Neural progenitor cell (in vitro differentiated cells): ENCODE measurements at places on chromosomes 7 and 10. TPM values are rescaled to one million over a fixed set of nuclear protein-coding genes. Genes with fewer than 3 reads are reported as not detected.
A peak's percentile ranks its signal among the peaks of the same experiment; 100 is the strongest.

DNA sequence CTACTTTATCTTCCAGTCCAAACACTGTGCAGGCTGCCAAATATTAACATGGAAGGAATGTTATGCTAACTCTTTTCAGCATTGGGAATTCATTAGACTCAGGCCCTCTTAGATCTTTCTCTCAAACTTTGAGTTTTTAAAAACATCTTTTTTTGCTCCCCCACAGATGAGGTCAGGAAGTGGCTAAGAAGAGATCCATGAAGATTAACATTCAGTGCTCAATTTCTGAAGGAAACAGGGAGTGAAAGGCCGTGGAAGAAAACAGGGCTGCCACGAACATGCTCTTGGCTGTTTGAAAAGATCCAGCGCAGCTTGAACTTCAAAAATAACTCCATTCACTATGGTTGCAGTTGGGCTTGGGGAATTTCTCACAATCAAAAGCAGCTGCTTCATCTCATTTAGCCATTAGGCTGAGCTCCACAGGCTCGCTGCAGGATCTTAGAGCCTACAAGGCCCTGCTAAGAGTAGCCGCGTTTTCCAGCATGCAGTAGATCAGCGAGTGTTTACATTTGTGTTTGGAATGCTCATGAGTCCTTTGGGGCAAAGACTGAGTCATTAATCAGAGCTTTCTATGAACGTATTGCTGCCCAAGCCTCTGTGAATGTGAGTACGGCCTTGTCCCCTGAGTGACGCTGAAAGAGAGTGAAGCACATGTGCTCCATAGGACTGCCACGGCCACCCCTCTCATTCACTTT is 41.2 kb upstream of the TNS3 start:
- no peaks in the 10 kb centered on the region for H3K36me3 ChIP-seq
- no peak overlapping the region for H3K4me3 ChIP-seq
- no peaks in the 10 kb centered on the region for H3K27me3 ChIP-seq
- peaks cover 8% of the 10 kb centered on the region for H3K4me1 ChIP-seq

The PTN gene
- total RNA-seq: 162 and 207 TPM in 2 replicates

GRCh38 chr10:28248092-28248491 is 54.8 kb downstream of the MPP7 start:
- DNase-seq: no peak
- H3K4me1 ChIP-seq: no peaks in the 10 kb centered on the region
- H3K36me3 ChIP-seq: no peaks in the 10 kb centered on the region
- no peak overlapping the region for H3K27ac ChIP-seq
- no peaks in the 10 kb centered on the region for H3K27me3 ChIP-seq

DNA sequence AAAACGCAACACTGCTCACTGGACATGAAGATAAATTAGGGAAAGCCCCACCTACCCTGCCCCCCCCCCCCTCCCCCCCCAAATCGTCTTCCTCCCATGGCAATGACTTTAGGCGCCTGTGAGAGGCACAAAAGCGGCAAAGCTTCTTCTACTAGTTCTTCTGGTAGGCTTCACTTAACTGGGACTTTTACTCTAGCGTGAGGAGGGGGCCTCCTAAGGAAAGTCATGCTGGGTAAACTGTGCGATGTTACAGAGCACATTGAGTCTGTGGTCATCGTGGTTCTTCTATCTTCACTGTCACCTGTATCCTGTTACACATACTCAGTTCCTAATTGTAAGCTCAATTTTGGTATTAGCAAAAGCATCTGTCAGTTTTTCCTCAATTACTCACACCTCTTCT is 25.1 kb downstream of the HSPB1 start:
- H3K36me3 ChIP-seq: no peaks in the 10 kb centered on the region
- no peak for DNase-seq
- H3K4me3 ChIP-seq: no peak overlapping the region
- no peak overlapping the region for H3K27ac ChIP-seq
- no peaks in the 10 kb centered on the region for H3K27me3 ChIP-seq

DNA sequence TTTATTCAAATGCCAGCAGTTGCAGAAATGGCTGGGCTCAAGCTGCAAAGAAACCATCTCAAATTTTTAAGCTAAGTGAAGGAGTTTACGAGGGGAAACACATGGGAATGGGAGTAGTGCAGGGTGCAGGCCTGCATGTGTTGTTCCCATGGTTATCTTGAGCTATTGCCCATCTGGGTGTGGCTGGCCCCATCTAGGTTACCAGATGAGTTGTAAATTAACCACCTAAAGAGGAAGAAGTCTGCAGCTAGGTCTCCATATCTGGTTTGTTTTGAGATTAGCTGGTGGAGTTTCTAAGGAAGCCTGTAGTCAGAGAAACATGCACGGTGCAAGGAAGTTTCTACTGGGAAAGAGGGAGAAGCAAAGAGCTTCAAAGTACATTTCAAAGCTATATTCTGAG is 23.3 kb upstream of the STEAP2 start:
- H3K4me1 ChIP-seq: no peaks in the 10 kb centered on the region
- no peak for DNase-seq
- H3K4me3 ChIP-seq: no peak overlapping the region
- no peaks in the 10 kb centered on the region for H3K27me3 ChIP-seq

The CTAGE4 gene
- 0.43 and 1.1 TPM in 2 replicates for total RNA-seq

The ATP6V0A4 gene
- 0.36 TPM in 1 of 2 replicates, not detected in the other for total RNA-seq

The OR13A1 gene
- 0.93 and 1.5 TPM in 2 replicates for total RNA-seq

- no peak overlapping the region for H3K27ac ChIP-seq
- H3K27me3 ChIP-seq: no peaks in the 10 kb centered on the region
- DNase-seq: no peak
- H3K4me3 ChIP-seq: no peak overlapping the region
- peaks cover 10% of the 10 kb centered on the region for H3K4me1 ChIP-seq
Measured at GRCh38 chr7:141114029-141114664, 40.3 kb downstream of the TMEM178B start.

DNA sequence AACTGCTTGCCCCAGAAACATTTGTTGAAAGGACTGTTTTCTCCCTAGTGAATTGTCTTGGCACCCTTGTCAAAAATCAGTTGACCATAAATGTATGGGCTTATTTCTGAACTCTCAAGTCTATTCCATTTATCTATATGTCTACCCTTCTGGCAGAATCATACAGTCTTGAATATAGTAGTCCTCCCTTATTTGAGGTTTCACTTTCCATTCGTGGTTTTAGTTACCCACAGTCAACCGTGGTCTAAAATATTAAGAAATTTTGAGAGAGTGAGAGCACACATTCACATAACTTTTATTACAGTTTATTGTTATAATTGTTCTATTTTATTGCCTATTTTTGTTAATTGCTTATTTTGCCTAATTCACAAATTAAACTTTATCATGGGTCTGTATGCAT is 17.4 kb upstream of the CEP41 start:
- no peaks in the 10 kb centered on the region for H3K4me1 ChIP-seq
- H3K36me3 ChIP-seq: no peaks in the 10 kb centered on the region
- H3K27me3 ChIP-seq: no peaks in the 10 kb centered on the region
- H3K4me3 ChIP-seq: no peak overlapping the region

DNA sequence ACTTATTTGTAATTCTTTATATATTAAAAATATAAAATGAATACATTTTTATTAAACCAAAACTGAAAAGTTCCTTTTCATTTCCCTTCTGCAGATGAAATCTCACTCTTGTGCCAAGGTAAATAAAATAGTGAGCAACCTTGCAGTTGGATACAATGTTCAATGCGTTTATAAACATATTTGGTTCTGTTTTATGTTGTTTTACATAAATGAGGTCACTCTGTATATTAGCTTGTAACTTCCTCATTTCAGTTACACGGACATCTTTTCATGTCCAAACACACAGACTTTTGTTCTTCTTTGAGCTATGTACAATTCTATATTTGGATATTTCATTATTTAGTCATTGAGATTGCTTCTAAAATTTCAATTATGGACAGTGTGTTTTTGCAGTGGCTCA is 107.7 kb downstream of the BBS9 start:
- H3K27me3 ChIP-seq: no peaks in the 10 kb centered on the region
- H3K27ac ChIP-seq: no peak overlapping the region
- no peak for DNase-seq
- H3K36me3 ChIP-seq: no peaks in the 10 kb centered on the region
- no peak overlapping the region for H3K4me3 ChIP-seq
- H3K4me1 ChIP-seq: no peaks in the 10 kb centered on the region

- no peak for DNase-seq
- H3K27me3 ChIP-seq: no peaks in the 10 kb centered on the region
- H3K36me3 ChIP-seq: no peaks in the 10 kb centered on the region
- no peak overlapping the region for H3K27ac ChIP-seq
- no peaks in the 10 kb centered on the region for H3K4me1 ChIP-seq
Measured at GRCh38 chr10:115604627-115605026, 511.5 kb downstream of the ATRNL1 start.

GRCh38 chr10:112844681-112845544 is 105.1 kb upstream of the TCF7L2 start:
- H3K36me3 ChIP-seq: no peaks in the 10 kb centered on the region
- peaks cover 12% of the 10 kb centered on the region for H3K4me1 ChIP-seq
- H3K4me3 ChIP-seq: no peak overlapping the region
- H3K27me3 ChIP-seq: no peaks in the 10 kb centered on the region

DNA sequence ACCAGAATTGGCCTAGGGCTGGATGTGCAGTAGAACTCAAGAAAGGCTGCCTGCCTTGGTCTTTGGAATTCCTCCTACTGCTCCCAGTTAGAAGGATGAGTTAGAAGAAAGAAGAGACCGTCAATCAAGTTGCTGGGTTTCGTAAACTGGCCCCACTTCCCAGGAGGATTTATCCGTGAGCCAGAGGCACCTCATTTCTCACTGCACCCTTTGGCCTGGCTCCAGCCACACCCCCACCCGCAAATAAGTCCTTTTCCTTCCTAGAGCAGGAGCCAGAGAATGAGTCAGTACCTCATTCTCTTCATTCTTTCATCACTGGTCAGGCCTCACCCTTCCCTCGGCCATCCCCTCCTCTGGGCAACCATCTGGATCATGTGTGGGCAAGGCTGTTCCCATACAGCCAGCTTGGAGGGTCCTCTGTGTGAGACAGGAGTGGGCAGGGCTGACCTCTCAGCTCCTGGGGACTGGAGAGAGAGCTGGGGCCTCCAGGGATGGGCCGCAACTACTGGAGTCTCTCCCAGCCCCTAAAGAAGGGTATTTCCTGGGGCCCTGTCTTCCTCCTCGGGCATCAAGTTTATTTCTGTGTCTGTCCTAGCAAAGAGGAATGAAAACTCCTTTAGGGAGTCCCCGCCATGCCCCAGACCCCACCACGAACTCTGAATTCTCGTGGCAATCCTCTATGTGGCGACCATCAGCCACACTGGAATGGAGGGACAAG is 87.2 kb upstream of the DUSP5 start:
- H3K27me3 ChIP-seq: no peaks in the 10 kb centered on the region
- H3K4me3 ChIP-seq: no peak overlapping the region
- no peak overlapping the region for H3K27ac ChIP-seq
- no peak for DNase-seq
- no peaks in the 10 kb centered on the region for H3K4me1 ChIP-seq

- H3K27ac ChIP-seq: no peak overlapping the region
- DNase-seq: no peak
- H3K36me3 ChIP-seq: peaks cover 6% of the 10 kb centered on the region
Measured at GRCh38 chr7:43686991-43687390, 42.3 kb downstream of the COA1 start.

GRCh38 chr7:31256506-31256905 is 84.0 kb downstream of the NEUROD6 start:
- no peaks in the 10 kb centered on the region for H3K36me3 ChIP-seq
- H3K27me3 ChIP-seq: no peaks in the 10 kb centered on the region

DNA sequence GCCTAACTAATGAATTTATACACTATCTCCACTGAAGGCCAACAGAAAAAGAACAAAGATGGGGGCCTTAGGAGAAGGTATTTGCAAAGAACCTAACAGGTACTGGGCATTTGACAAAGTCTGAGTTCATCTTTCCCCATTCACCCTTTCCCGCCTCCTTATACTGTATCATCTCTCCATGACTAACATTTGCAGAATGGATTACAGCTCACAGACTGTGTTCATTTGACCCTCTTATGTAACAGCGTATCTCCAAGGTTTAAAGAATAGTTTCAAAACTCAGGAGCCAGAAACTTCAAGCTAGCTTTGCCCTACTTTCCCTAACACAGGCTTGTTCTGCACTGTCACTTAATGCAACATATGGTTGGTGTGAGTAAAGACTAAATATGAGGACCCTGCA is 238.7 kb upstream of the CELF2 start:
- no peaks in the 10 kb centered on the region for H3K4me1 ChIP-seq
- H3K36me3 ChIP-seq: no peaks in the 10 kb centered on the region
- no peak overlapping the region for H3K27ac ChIP-seq
- H3K27me3 ChIP-seq: no peaks in the 10 kb centered on the region

- H3K27me3 ChIP-seq: no peaks in the 10 kb centered on the region
- no peak overlapping the region for H3K27ac ChIP-seq
- no peaks in the 10 kb centered on the region for H3K36me3 ChIP-seq
- DNase-seq: no peak
Measured at GRCh38 chr10:569961-570627, 119.4 kb downstream of the DIP2C start.

DNA sequence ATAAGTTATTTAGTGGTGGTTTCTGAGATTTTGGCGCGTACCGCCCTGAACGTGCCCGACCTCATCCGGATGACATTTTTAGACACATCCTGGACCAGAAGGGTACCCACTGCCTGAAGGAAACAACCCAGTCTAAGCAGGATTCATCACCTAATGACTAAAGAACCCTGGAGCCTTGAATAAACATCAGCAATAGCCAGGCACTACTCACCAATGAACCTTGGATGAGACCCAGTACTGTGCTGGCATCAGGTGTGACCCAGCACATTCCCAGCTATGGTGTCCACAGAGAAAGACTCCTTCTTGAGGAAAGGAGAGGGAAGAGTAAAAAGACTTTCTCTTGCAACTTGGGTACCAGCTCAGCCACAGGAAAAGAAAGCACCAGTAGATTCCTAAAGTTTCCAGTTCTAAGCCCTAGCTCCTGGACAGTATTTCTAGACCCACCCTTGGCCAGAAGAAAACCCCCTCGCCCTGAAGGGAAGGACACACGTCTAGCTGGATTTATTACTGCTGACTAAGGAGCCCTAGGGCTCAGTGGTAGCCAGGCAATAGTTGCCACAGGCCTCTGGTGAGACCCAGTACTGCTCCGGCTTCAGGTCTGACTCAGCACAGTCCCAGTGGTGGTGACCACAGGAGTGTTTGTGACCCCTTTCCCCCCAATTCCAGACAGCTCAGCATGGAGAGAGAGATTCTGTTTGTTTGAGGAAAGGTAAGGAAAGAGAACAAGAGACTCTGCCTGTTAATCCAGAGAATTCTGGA is 32.5 kb downstream of the ZNF277 start:
- H3K4me1 ChIP-seq: no peaks in the 10 kb centered on the region
- H3K36me3 ChIP-seq: no peaks in the 10 kb centered on the region
- H3K4me3 ChIP-seq: no peak overlapping the region
- peak overlapping the region; percentile 4 for H3K27ac ChIP-seq
- DNase-seq: no peak
- no peaks in the 10 kb centered on the region for H3K27me3 ChIP-seq

DNA sequence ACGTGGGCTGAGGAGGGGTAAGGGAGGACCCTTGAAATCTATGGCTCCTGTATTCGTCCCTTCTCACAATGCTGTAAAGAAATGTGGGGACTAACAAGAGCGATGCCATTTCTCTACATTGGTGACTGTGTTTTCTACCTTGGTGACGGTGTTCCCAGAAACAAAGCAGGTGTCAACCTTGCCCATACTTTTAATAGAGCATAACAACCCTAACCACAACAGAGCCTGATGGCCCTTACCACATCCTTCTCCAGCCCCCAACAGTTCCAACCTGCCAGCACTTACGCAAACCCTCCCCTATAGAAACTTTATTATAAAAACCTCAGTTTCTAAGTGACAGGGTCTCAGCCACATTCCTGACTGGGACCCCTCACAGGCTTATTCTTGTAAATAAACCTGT is 28.2 kb upstream of the ADCYAP1R1 start:
- no peak for DNase-seq
- no peak overlapping the region for H3K27ac ChIP-seq
- H3K4me3 ChIP-seq: no peak overlapping the region
- H3K36me3 ChIP-seq: no peaks in the 10 kb centered on the region
- H3K4me1 ChIP-seq: peaks cover 11% of the 10 kb centered on the region
- peaks cover 51% of the 10 kb centered on the region for H3K27me3 ChIP-seq

GRCh38 chr7:13279854-13280435 is 592.5 kb downstream of the ARL4A start:
- H3K27me3 ChIP-seq: no peaks in the 10 kb centered on the region
- peak; percentile 40 for DNase-seq
- H3K27ac ChIP-seq: no peak overlapping the region

The HSPB1 gene
- total RNA-seq: 9.7 and 20.8 TPM in 2 replicates
